ENCODE measurements at places on chromosomes 4 and X.

DNA sequence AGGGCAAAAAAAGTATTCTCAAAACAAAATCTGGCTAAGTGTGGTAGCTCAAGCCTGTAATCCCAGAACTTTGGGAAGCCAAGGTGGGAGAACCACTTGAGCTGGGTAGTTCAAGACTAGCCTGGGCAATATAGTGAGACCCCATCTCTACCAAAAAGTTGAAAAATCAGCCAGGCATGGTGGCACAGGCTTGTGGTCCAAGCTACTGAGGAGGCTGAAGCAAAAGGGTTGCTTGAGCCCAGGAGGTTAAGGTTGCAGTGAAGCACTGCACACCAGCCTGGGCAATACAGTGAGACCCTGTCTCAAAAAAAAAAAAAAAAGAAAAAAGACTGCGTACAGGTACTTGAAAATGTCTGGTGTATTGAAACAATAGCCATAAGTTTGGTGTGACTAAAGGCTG lies 1.7 kb upstream of the SDAD1 start:
- DNase-seq, result no peak

GRCh38 chr4:143437937-143438336 lies 75.6 kb upstream of the SMARCA5 start:
- no peak for DNase-seq

GRCh38 chrX:24241822-24242648 lies 71.8 kb downstream of the SUPT20HL2 start:
- no peak for DNase-seq

- DNase-seq, result no peak
Measured at GRCh38 chr4:163624727-163625126, 130.2 kb downstream of the TMA16 start.

DNA sequence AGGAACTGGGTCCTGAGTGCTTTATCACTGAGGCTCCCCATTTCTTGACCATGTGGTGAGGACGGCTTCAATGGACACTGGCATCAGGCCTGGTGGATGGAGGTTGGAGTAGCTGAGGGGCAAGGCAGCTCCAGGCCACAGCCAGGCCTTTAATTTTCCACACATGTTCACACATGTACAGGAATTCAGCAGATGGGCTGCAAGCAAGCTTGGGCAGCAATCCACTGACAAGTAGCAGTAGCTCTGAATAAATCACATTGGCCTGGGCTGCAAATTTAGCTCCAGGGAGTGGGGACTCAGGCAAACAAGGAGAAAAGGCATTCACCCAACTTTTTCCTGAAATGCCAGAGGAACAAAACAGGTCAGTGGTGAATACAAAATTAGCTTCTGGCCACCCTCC lies 107.8 kb upstream of the SCML1 start:
- DNase-seq, result no peak

DNA sequence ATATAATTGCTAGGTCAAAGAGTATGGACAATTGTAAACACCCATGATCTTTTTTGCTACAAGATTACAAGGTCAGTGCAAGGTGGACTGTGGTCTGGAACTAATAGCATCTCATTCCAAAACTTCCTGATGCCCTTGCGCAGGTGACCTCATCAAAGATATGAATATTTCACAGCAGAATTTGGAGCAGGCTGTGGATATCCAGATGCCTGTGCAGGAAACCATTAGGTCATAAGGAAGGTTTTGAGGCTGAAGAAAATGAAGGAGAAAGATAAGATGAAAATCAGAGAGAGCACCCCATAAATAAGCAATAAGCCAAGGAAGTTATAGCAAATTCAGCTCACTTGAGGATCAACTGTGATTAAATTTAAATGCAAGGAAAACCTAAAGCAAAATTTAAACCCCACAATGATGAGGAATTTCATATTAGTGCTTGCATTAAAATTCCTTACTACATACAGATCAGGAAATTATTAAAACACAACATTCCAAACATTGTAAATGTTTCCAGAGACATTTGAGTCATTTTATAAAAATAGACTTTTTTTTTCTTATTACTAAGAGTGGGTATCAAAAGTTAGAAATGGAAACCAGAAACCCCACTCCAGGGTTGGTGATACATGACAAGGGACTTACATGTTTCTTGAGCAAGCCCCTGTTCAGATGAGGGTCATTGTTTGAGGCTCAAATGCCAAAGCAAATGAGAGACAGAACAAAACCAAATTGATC lies 100.7 kb upstream of the FAM9C start:
- no peak for DNase-seq

- DNase-seq, result no peak
Measured at GRCh38 chr4:94484818-94485217, 33.1 kb downstream of the PDLIM5 start.

DNA sequence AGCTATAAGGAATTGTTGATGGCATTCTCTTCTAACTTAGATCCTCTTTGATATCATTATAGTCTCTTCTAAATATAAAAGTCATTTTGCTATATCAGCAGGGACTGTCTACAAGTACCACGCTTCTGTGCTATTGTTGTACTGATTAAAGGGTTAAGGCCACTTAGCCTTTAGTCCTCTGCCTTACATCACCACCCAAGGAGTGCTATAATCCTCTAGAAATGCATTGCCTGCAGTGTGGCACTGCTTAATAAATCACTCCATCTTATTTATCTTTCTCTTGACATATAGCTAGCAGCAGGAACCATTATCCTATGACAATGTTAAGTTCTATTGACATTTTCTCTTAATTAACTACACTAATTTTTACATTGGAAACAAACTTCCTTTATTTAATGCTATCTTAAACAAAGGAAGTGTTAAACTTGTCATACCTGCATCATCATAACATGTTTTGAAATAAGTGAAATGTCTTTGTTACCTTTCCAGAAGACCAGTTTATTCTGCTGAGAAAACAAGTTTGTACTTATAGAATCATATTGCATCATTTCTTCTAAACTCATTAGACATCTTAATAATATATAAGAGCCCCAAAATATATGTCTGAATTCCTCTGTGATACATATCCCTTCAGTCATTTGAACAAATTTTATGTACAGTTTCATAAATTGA lies 360.9 kb upstream of the ATOH1 start:
- no peak for DNase-seq

GRCh38 chrX:43703211-43703791 lies 47.2 kb downstream of the MAOA start:
- no peak for DNase-seq

- DNase-seq, result no peak
Measured at GRCh38 chr4:83326546-83326945, 8.1 kb downstream of the HPSE start.

GRCh38 chr4:2271279-2272025 lies 9.5 kb upstream of the MXD4 start:
- DNase-seq, result no peak

All from stimulated activated CD4-positive, alpha-beta T cell treated with anti-CD3 and anti-CD28 coated beads, TNF-alpha, amount 100 ng/mL, for 48 hours (primary cell).